ENCODE measurements at places on chromosomes 2 and 18. TPM values are rescaled to one million over a fixed set of nuclear protein-coding genes. Genes with fewer than 3 reads are reported as not detected.

DNA sequence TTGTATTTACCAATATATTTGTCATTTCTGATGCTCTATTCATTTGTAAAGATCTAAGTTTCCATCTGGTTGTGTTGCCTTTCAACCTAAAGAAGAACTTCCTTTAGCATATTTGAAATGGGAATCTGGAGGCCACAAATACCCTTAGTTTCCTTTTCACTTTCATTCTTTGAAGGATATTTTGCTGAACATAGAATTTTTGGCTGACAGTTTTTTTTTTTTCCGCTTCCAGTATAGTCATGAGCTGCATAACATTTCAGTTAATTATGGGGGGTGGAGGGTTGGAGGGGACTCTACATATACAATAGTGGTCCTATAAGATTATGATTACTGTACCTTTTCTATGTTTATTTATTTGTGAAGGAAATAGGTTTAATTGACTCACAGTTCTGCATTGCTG is 83.9 kb downstream of the CERS6 start:
- DNase-seq = no peak

GRCh38 chr2:45265336-45265735 is 256.1 kb upstream of the SIX2 start:
- DNase-seq = no peak

Gene STON1
- total RNA-seq = 24.1 TPM

DNA sequence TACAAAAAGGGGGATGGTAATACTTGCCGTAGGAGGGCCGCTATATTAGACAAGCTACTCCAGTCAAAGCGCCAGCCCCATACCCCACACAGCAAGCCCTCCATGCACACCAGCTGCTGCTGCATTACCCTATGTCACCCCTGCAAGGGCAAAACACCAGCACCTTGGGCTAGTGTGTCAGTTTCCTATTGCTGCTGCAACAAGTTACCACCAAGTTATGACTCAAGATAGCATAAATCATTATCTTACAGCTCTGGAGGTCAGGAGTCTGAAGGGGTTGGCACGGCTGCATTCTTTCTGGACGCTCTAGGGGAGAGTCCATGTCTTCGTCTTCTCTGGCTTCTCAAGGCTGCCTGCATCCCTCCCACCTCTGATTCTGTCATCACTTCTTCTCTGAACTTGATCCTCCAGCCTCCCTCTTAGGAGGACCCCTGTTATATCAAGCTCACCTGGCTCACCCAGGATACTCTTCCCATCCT is 88.6 kb upstream of the ACAA2 start:
- DNase-seq = no peak

Gene RBM44
- total RNA-seq = 0.52 TPM

GRCh38 chr2:96715658-96716057 is 24.2 kb downstream of the LMAN2L start:
- no peak for DNase-seq

Gene CLEC4F
- total RNA-seq = 3.3 TPM

Gene ZNF804A
- total RNA-seq = not detected

GRCh38 chr2:96523659-96524481 is 12.7 kb upstream of the ARID5A start:
- DNase-seq = no peak

DNA sequence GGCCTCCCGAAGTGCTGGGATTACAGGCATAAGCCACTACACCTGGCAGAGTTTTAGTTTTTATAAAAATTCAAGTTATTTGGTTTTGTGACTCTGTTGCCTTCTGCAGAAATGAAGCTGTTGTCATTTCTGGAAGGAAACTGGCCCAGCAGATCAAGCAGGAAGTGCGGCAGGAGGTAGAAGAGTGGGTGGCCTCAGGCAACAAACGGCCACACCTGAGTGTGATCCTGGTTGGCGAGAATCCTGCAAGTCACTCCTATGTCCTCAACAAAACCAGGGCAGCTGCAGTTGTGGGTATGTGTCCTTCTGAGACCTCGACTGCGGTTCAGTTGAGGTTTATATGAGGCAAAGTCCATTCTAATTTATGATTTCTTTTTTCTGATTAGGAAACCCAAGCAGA is 7.2 kb downstream of the MTHFD2 start:
- peak; percentile 67 for DNase-seq

DNA sequence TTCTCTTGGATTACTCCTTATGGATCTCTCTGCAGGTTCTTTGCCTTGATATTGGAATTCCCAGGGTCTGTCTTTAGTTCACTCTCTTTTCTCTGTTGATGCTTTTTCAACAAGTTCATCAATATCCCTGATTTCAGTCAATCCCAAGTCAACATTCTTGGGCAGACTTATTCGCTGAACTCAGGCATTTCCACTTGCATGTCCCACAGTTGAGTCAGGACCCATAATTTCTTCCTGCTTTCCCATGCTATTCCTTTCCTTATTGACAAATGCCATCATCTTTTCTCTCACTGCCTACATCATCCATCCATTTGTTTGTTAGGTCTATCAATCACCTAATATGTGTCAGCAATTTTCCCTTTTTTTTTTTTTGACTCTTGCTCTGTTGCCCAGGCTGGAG is 11.6 kb downstream of the GPD2 start:
- DNase-seq = no peak

DNA sequence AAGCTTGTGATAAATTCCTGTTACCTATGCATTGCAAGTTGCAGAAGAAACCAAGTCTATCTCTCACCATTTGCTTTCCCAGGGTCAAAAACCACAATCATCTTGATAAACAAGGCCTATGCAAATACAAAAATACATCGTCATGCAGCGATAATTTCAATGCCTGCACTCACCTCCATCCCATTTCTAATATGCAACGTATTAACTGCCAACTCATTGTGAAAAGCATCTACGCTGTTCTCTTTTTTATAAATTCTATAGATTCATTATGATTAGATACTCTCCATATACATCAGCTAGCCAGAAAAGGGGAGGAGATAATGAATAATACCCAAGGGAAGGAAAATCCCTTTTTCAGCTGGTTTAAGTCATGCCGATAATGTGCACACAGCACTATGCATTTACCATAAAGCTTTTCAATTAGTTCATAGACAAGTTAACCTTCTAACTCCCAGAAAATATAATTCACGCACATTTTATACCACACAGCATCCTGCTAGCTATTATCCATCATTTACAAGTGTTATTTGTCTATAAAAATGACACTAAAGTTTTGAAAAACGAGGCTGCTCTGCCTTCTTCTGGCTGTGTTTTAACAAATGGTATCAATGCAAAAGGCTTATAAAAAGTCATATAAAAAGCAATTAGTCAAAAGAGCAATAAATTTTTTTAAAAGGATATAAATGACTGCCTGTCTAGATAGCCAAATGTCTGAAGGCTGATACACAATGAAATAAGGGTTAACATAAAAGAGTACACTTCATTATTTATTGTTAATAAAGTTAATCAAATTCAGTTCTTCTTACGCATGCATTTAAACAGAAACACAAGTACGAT is 77.6 kb downstream of the AFF3 start:
- DNase-seq = no peak

Gene PID1
- 13.8 TPM for total RNA-seq

- DNase-seq = no peak
These were observed 938.1 kb downstream of the CPS1 start for GRCh38 chr2:211494536-211494935.

DNA sequence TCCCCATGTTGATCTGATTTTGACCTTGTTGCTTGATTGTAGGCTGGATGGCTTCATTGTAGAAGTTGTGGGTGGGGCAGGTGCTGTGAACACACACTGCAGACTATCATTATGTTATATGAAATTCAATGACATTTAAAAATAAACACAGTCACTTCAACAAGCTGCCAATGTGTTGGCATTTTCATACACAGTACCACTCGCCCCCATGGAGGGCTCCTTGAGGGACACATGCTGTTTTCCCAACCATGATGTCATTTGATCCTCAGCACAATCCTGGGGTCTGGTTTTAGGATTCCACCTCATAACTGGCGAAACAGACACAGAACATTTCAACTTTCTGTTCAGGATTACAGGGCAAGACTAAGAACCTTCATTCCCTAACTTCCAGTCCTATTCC is 86.9 kb downstream of the ZCCHC2 start:
- no peak for DNase-seq

GRCh38 chr2:147575106-147575505 is 269.7 kb upstream of the ACVR2A start:
- DNase-seq = no peak

GRCh38 chr2:130391058-130391871 is 35.4 kb downstream of the PTPN18 start:
- peak; percentile 84 for DNase-seq

Gene DYSF
- total RNA-seq = 3.1 TPM

Gene PROKR1
- not detected for total RNA-seq

Gene C2orf76
- total RNA-seq = 52.4 TPM

Gene DNPEP
- total RNA-seq = 18.4 TPM

- no peak for DNase-seq
These were observed 47.6 kb upstream of the IL1R1 start for GRCh38 chr2:102094917-102095316.

DNA sequence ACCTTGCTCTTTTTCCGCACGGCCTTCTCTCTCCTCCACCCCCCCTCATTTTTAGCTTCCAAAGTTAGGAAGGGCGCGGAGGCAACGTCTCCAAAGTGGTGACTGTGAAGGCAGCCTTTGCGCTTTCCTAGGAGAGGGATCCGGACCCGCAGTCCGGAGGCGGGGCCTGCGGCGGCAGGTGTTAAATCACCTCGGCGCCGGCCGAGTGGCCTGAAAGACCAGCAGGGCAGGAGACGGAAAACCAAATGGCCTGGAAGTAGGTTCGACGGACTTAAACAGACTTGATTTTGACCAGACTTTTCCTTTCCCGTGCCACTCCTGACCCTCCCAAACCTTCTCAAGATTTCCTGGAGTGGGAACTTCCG is 615 bp downstream of the GORASP2 start:
- peak; percentile 82 for DNase-seq

Gene ANKRD36B
- total RNA-seq = 57.1 TPM

GRCh38 chr2:37224063-37224462 is 7.3 kb downstream of the CEBPZ start:
- no peak for DNase-seq

Gene CAPN14
- not detected for total RNA-seq

- DNase-seq = peak; percentile 75
These were observed at the start of gene PER2 for GRCh38 chr2:238287737-238288649. TSS of gene PER2 (minus strand) at chr2:238288610. CDS start at chr2:238277936, 10,674 bp downstream.

- DNase-seq = no peak
These were observed 152.2 kb downstream of the PID1 start for GRCh38 chr2:229118927-229119326.

DNA sequence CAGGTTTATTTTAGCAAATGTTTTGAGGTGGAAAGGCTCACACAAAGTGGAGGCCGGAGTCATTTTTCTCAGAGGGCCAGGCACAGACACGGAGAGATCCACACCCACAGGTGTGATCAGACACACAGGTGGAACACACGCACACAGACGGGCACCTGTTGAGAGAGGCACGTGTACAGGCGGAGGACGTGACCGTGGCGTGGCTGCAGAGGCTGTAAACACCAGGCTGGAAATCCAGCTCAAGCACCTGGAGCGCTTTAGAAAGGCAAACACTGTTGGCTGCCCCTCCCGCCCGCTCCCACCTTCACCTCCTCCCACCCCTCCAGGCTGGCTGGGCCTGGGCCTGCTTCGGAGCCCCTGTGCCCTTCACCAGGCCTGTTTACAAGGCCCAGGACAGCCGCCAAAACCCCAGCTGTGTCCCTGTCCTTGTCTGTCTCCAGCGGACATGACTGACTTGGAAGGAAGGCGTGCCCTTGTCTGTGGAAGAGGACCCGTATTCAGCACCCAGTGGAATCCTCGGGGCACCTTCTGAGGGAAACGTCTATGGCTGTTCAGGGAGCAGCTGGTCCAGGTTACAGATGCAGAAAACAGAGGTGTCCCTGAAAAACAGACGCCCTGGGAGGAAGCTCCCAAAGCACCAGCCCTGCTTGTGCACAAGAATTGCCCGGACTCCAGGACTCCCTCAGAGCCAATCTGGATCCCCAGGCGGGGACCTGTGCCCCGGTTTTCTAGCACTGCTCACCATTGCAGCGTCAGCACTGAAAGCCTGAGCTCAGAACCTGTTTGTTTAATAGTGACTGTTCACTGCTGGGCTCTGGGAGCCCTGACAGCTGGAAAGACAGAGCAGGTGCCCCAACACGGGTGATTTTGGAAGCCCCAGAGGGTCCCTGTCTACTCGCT is 134.3 kb upstream of the HAAO start:
- peak; percentile 82 for DNase-seq

Gene CNDP1
- under 0.01 TPM for total RNA-seq

DNA sequence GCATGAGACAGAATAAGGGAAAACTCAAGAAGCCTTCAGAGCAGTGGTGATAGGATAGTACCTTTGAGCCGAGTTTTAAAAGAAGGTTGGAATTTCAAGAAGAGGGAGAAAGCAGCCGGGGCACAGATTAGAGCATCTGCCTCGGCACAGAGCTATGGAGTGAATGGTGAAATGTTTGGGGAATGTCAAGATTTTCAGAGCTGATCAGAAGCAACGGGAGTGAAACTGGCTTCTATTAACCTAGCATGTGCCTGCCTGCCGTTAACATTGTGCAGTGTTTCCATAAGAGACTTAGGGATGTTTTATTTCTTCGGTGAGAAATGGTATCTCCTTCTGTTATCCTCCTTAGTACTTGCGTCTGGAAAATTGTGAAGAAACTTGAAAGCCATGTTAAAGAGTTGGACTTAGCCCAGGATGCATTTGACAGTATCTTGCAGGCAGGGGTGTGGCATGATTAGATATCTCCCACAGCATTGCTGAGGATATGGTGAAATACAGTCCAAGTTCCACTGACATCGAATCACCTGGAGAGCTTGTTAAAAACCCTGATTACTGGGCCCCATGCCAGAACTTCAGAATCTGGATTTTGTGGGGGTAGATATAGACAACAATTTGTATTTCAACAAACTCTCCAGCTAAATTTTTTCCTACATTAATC is 96.8 kb upstream of the PPP1CB start:
- DNase-seq = no peak

DNA sequence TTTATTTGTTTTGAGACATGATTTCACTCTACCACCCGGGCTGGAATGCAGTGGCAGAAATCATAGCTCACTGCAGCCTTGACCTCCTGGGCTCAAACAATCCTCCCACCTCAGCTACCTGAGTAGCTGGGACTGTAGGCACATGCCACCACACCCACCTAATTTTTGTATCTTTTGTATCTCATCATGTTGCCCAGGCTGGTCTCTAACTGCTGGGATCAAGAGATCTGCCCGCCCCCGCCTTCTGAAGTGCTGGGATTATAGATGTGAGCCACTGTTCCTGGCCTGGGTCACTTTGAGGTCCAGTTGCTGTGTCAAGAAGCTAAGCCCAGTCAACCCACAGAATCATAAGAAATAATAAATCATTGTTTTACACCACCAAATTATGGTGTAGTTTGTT is 38.4 kb downstream of the TSN start:
- DNase-seq = no peak

GRCh38 chr18:59070181-59070912 is 69.3 kb upstream of the SEC11C start:
- peak; percentile 85 for DNase-seq

Gene FOXI3
- not detected for total RNA-seq

Gene NAGK
- 57.1 TPM for total RNA-seq
